NAMALWA (cell line): ENCODE measurements at places on chromosomes 11 and 22.

- no peak for DNase-seq
Measured at GRCh38 chr11:116052603-116053547, 548.7 kb upstream of the CADM1 start.

DNA sequence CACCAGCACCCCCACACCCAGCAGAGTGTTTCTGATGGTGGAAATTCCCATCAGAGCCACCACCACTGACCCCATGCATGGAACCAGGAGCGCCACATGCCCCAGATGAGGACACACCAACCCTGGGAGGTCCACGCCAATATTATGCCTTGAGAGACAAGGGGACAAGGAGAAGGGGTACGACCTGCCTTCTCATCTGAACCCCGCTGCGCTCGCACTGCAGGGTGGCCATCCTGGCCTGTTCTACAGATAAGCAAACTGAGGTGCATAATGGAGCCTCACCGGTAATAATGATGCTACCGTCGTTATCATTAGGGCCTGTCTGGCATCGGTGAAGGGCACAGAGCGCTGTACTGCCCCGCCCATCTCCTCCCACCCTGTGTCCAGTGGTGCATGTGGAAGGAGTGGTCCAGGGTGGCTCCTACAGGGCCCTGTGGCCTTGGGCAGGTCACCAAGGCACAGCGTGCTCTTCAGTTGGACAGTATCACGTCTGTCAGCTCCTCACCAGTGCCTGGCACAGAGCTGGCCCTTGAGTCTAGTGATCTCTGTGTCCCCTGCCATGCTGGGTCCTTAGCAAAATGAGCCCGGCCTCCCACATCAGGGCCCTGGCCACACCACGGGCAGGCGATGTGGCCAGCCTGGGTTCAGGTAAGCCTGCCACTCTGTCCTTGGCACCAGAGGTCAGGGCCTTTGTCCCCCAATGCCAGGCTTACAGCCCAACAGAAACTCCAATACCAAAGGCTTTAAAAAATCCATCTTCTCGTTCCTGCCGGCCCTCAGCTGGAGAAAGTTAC, 92.2 kb downstream of the PHF21B start:
- DNase-seq = no peak

GRCh38 chr11:121595717-121596161, 143.0 kb upstream of the SORL1-AS1 start:
- DNase-seq = no peak

DNA sequence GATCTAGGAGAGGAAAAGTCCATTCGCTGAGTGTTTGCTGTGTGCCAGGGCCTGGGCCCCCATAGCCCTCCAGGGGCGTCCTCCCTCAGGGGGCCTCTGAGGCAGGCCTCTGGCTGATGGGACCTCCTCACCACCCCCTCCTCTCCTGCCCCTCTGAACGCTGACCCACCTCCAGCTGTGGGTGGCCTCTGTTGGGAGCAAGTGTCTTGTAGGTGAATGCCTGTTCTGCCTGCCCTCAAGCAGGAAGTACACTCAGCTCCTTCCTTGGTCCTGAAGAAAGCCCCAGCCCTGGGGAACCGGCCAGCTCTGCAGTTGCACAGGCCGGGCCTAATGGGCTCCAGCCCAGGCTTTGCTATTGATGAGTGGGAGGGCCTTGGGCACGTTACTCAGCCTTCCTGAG, 3.5 kb downstream of the MYO7A start:
- DNase-seq = no peak

GRCh38 chr11:115081972-115082371, 403.6 kb downstream of the NXPE2 start:
- no peak for DNase-seq
